Natural killer cell treated with Interleukin-12 subunit alpha and Interleukin-12 subunit beta and Interleukin-15 and Interleukin-18, amount 100 ng/mL, for 72 hours (primary cell): ENCODE measurements at places on chromosomes 7 and 10. TPM values are rescaled to one million over a fixed set of nuclear protein-coding genes. Genes with fewer than 3 reads are reported as not detected.
A peak's percentile ranks its signal among the peaks of the same experiment; 100 is the strongest.

TMEM229A gene
- total RNA-seq, result not detected

ACTR3C gene
- 12.6 TPM for total RNA-seq

BPGM gene
- 68.1 TPM for total RNA-seq

NUDT13 gene
- 1.3 TPM for total RNA-seq

DNA sequence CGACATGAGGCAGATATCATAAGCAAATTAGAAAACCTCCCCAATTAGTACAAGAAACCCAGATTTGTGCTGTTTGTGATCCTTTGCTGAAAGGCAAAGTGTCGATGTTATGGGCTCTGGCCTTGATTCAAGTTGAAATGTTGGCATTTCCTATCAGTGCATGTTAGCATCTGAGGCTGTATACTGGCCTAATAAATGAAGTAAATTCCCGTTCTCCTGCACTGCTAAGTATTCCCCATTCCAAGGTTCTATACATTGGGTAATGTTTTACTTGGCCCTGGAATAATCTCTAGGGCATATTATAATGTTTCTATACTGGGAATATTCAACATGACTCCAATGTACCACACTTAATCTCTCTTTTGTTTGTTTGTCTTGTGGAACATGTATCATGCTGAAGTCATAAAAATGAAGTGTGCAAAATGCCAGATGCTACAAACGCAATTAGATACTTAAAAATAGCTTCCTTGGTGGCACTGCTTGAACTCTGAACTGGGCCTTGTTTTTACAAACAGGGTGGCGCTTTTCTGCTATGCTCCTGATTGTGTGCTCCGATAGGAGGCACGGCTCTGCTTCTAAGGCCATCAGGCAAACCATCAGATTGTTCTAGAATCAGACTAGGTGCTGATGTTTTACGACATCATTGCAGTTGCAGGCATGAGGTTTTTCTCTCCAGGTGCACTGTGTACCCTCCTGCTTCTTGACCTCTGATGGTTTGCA lies 156.7 kb upstream of the TCF7L2 start:
- H3K4me3 ChIP-seq, result no peak overlapping the region
- peaks cover 16% of the 10 kb centered on the region for H3K36me3 ChIP-seq
- no peaks in the 10 kb centered on the region for H3K4me1 ChIP-seq
- DNase-seq, result no peak

DNA sequence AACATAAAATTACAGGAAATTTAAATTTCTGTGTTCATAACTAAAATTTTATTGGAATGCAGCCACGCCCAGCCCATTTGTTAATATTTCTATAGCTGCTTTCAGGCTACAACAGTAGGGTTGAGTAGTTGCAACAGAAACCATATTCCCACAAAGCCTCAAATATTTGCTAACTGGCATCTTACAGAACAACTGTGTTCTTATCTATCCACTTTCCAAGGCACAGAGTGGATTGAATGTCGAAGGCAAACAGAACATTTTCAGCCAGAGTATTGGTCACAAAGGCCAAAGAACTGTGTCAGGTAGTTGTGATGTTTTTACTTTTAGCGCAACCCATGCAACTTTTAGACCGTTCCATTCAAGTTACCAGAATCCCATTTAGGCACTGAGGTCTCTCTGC lies 51.1 kb upstream of the OPN4 start:
- no peak overlapping the region for H3K27ac ChIP-seq
- H3K27me3 ChIP-seq, result peaks cover 16% of the 10 kb centered on the region
- no peaks in the 10 kb centered on the region for H3K4me1 ChIP-seq
- no peak for DNase-seq
- no peak overlapping the region for H3K4me3 ChIP-seq

DNA sequence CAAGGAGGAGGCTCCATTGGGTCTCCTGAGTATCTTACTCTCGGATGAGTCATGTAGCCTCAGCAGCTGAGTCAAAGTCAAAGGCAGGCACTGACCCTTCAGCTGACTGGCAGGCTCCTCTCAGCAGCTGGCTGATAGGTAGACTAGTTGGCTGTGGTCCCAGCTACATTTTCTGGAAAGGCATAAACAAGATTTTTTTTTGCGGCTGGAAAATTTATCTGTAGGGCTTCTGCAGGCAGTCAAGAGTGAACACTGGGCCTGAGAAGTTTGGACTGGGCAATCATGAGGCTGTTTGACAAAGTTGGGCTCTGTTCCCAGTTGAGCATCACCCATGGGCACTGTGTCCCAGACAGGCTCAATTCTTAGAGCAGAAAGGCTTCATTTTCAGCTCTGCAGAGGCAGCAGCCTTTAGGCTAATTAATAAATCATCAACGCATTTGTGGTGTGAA lies 796.2 kb downstream of the CCSER2 start:
- H3K27ac ChIP-seq, result no peak overlapping the region
- no peaks in the 10 kb centered on the region for H3K27me3 ChIP-seq
- H3K4me3 ChIP-seq, result no peak overlapping the region
- no peak for DNase-seq

GRCh38 chr10:19623321-19623720 lies 192.9 kb upstream of the PLXDC2 start:
- no peak overlapping the region for H3K4me3 ChIP-seq
- no peaks in the 10 kb centered on the region for H3K4me1 ChIP-seq
- H3K36me3 ChIP-seq, result no peaks in the 10 kb centered on the region
- H3K27me3 ChIP-seq, result peaks cover 2% of the 10 kb centered on the region
- no peak for DNase-seq

DNA sequence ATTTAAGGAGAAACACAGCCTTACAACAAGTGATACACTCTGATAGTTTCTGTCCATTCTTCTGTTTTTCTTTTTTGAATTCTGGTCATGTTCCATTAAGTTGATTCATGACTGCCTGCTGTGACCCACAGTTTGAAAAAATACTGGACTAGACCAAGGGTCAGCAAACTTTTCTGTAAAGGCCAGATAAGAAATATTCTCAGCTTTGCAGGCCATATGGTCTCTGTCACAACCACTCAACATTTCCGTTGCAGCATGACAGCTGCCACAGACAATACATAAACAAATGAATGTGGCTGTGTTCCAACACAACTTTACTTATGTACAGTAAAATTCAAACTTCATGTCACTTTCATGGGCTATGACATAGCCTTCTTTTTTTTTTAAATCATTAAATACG lies 156.7 kb downstream of the PLXNA4 start:
- H3K27me3 ChIP-seq, result no peaks in the 10 kb centered on the region
- peaks cover 23% of the 10 kb centered on the region for H3K4me1 ChIP-seq
- H3K36me3 ChIP-seq, result peaks cover 16% of the 10 kb centered on the region
- DNase-seq, result no peak
- peak overlapping the region; percentile 11 for H3K27ac ChIP-seq
- no peak overlapping the region for H3K4me3 ChIP-seq

DNA sequence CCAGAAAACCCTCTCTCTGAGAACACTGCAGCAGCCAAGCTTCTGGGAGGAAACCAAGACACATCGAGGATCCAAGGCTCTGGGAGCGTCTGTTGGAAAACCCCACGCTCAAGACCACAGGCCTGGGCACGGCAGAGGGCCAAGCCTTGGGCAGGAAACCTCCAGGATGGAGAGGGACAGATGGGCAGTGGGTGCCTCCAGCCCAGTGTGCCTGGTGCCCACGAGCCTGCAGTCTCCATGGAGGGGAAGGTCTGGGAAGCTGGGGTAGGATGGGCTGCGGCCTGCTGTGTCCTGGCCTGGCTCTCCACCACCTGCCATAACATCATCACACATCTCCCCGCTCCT lies 96.1 kb downstream of the FAM53B start:
- no peaks in the 10 kb centered on the region for H3K36me3 ChIP-seq
- no peaks in the 10 kb centered on the region for H3K27me3 ChIP-seq
- H3K4me3 ChIP-seq, result peak overlapping the region; percentile 93
- DNase-seq, result no peak
- H3K4me1 ChIP-seq, result peaks cover 76% of the 10 kb centered on the region

- H3K4me1 ChIP-seq, result no peaks in the 10 kb centered on the region
- no peaks in the 10 kb centered on the region for H3K36me3 ChIP-seq
- no peak overlapping the region for H3K4me3 ChIP-seq
These were observed 167.9 kb upstream of the PFKP start for GRCh38 chr10:2899246-2899951.

DNA sequence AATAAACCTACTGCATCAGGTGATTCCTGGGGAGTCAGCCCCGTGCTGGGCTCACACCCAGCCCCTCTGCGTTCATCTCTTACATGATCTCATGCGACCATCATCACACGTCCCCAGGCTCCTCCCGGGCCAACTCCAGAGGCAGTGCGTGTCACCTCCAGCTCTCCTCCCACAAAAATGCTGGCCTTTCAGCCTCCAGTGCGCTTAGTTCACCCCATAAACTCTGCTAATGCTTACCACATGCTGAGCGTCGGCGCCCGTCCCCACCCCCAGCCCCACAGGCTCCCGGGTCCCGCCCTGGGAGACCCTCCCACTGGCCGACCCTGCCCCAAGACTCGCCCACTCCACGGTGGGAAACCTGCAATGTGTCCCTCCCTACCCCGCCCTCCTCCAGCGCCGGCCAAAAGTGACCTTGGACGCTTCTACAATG lies 816 bp upstream of the SDK1 start:
- H3K4me3 ChIP-seq, result peak overlapping the region; percentile 20
- H3K27me3 ChIP-seq, result peaks cover 43% of the 10 kb centered on the region
- H3K4me1 ChIP-seq, result peaks cover 13% of the 10 kb centered on the region
- no peak for DNase-seq

- peaks cover 37% of the 10 kb centered on the region for H3K27me3 ChIP-seq
- no peak overlapping the region for H3K27ac ChIP-seq
- H3K4me1 ChIP-seq, result peaks cover 8% of the 10 kb centered on the region
- no peaks in the 10 kb centered on the region for H3K36me3 ChIP-seq
- H3K4me3 ChIP-seq, result no peak overlapping the region
- DNase-seq, result no peak
These were observed 91.7 kb downstream of the PTPRE start for GRCh38 chr10:127998501-127999144.

- DNase-seq, result no peak
- no peak overlapping the region for H3K4me3 ChIP-seq
- H3K36me3 ChIP-seq, result no peaks in the 10 kb centered on the region
- no peak overlapping the region for H3K27ac ChIP-seq
These were observed 564.5 kb downstream of the PTPRN2 start for GRCh38 chr7:158023157-158023556.

DNA sequence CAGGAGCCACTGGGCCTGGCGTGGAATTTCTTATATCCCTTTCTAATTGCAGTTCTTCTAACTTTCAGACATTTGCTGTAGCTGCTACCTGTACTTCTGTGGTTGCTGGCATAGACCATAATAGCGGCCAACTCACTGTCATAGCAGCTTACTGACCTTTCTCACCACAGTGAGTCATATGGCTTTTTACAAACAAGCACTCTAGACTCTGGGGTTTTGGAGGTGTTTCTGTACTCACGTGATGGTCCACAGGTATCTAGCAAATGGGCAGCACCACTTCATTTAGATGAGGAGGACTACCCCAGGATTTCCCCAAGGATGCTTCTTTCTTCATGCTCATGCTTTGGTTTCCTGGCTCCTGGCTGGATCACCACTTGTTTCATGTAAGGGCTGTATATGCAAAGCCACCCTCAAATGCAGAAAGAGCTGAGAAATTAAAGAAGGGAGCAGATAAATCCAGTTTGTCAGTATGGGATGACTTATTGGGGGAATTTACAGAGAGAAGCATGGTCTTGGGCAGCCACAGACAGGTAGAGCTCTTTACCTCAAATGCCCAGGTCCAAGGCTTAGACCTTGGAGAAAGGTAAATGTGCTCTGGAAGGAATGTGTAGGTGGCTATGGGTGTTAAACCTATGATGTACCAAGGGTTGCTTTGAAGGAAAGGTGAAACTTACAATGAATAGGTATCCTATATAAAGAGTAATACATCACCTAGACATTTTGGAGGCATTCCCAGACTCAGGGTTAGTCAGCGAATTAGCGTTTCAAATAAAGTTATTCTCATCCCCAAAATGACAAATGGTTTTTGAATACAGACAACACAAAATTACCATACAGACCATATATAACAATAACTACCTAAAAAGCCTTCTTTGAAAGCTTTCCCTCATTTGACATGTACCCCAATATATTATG lies 15.9 kb upstream of the SLC25A16 start:
- no peaks in the 10 kb centered on the region for H3K27me3 ChIP-seq
- DNase-seq, result no peak
- no peak overlapping the region for H3K27ac ChIP-seq
- H3K4me3 ChIP-seq, result no peak overlapping the region

GRCh38 chr7:26616235-26616634 lies 248.2 kb downstream of the SKAP2 start:
- no peaks in the 10 kb centered on the region for H3K4me1 ChIP-seq
- H3K27ac ChIP-seq, result no peak overlapping the region
- no peak for DNase-seq
- H3K27me3 ChIP-seq, result no peaks in the 10 kb centered on the region
- no peak overlapping the region for H3K4me3 ChIP-seq

DNA sequence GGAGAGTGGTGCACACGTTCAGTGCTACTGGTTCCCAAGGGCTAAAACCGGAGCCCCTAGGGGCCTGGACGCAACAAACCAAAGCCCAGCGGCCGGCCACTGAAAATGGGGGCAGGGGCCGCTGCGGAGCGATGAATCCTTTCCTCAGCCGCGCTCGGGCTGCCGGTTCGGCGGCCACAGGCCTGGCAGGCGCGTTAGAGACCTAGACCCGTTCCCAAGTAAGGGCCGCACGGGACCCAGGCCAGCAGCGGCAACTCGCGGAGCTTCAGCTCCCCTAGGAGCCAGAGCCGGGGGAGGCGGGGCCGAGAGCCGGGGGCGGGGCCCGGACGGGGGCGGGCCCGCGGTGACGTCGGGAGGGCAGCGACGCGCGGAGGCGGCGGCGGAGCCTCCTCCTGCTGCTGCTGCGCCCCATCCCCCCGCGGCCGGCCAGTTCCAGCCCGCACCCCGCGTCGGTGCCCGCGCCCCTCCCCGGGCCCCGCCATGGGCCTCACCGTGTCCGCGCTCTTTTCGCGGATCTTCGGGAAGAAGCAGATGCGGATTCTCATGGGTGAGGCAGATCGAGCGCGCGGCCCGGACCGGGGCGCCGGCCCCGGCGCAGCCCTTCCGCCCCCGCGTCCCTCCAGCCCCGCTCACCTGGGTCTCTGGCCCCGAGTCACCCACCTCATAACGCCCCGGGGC lies at the start of gene ARF5:
Gene ARF5, plus strand, starts transcription at position 393 of the 678 bp plus-strand sequence. Its CDS starts 88 bp downstream, at position 481.
- DNase-seq, result peak; percentile 90
- peaks cover 7% of the 10 kb centered on the region for H3K36me3 ChIP-seq
- peak within 1 kb of the TSS; percentile 90 for H3K27ac ChIP-seq
- no peaks in the 10 kb centered on the region for H3K27me3 ChIP-seq
- peaks cover 43% of the 10 kb centered on the region for H3K4me1 ChIP-seq
- H3K4me3 ChIP-seq, result peak within 1 kb of the TSS; percentile 98

DNA sequence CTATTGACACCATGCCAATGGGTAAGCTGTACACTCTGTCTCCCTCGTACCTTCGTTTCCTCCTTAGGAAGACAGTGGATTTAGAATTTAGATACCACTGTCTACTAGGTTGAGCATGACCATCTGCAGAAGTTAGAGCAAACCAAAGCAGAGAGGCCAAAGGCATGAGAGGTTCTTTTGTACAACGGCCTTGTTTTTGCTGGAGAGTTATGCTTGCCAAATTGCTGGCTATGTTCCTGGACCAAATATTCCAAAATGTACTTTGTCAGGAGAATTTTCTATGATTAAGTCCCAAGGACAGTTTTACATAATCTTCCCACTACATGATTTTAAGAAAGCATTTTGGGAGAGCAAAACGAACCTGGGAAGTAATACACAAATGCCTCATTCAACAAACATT lies 47.9 kb upstream of the PLCE1 start:
- no peak for DNase-seq
- H3K4me1 ChIP-seq, result no peaks in the 10 kb centered on the region
- no peak overlapping the region for H3K27ac ChIP-seq
- H3K4me3 ChIP-seq, result no peak overlapping the region
- no peaks in the 10 kb centered on the region for H3K36me3 ChIP-seq

- H3K27ac ChIP-seq, result no peak overlapping the region
- no peaks in the 10 kb centered on the region for H3K4me1 ChIP-seq
- H3K36me3 ChIP-seq, result peaks cover 15% of the 10 kb centered on the region
These were observed 61.5 kb upstream of the GPR22 start for GRCh38 chr7:107408349-107408748.

- H3K4me1 ChIP-seq, result peaks cover 26% of the 10 kb centered on the region
- peak overlapping the region; percentile 60 for H3K4me3 ChIP-seq
- no peaks in the 10 kb centered on the region for H3K27me3 ChIP-seq
These were observed 168.8 kb downstream of the TMEM26 start for GRCh38 chr10:61284222-61284890.
